CD4-positive, alpha-beta T cell treated with Interleukin-10 for 1 hour (primary cell): ENCODE measurements at places on chromosomes 5 and 9.

- DNase-seq: no peak
Measured at GRCh38 chr5:166523206-166523605, 1768.2 kb upstream of the WWC1 start.

DNA sequence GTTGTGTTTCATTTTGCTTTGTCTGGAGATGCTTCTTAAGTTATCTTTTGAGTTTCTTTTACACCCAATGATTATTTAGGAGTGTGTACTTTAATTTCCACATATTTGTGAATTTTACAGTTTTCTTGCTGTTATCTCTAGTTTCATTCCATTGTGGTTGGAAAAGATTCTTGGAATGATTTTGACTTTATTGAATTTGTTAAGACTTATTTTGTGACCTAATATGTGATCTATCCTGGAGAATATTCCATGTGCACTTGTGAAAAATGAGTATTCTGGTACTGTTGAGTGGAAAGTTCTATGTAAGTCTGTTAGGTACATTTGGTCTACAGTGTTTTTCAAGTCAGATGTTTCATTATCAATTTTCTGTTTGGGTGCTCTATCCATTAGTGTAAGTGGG lies 24.4 kb upstream of the GRAMD2B start:
- no peak for DNase-seq

DNA sequence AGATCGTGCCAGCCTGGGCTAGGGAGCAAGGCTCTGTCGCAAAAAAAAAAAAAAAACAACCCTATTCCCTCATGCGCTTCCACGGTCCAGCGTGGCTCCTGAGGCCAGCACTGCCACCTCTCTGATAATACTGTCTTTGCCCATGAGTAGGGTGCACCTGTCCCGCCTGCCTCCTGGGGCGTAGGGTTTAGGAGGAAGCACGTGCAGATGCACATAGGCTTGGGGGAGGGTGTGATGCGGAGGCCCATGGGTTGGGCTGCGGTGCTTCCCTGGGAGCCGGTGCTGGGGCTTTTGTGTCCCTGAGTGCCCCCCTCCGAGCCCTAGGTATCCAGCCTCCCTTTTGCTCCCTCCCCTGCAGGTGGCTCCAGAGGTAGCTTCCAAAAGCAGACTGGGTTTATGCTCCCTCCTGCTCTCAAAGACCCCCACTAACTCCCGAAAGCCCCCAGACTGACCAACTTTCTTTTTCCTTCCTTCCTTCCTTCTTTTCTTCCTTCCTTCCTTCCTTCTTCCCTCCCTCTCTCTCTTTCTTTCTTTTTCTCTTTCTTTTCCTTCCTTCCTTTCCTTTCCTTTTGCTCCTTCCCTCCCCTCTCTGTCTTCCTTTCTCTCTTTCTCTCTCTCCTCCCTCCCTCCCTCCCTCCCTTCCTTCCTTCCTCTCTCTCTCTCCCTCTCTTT lies 12.8 kb downstream of the FGFR4 start:
- DNase-seq: no peak

DNA sequence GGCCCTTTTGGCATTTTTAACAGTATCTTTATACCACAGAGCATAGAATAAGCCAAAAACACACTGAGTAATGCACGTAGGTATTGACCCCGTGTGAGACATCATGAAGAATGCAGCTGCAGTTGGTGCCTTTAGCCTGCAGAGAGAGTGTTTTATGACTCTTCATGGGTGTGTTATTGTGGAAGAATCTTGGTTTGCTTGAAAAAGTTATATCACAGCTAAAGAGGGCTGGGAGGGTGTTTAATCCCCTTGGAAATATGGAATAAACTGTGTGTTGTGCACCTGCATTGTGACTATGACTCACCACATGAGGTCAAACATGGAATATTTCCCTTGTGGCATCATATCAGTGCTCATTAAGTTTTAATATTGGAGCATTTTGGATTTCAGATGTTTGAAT lies 458.7 kb downstream of the CDH9 start:
- DNase-seq: no peak

GRCh38 chr9:134670851-134671281 lies 29.3 kb downstream of the COL5A1 start:
- DNase-seq: no peak

- DNase-seq: no peak
Measured at GRCh38 chr5:180103487-180104167, 32.1 kb upstream of the RNF130 start.

- no peak for DNase-seq
Measured at GRCh38 chr5:14463629-14464028, 118.0 kb upstream of the OTULINL start.

DNA sequence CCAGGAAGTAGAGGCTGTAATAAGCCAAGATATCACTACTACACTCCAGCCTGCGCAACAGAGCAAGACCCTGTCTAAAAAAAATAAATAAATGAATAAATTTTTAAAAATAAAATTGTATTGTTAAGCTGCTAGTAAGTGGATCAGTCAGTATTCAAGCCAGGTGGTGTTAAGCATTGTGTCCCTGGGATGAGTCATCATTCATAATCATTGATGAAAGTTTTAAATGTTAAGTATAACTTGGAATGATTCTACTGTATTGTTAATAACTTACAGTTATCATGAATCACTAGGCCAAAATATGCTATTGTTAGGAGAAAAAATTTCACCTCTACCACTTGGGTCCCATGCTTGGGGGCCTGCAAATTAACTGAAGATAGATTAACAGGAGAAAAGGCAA lies 38.2 kb downstream of the MED10 start:
- DNase-seq: no peak

- no peak for DNase-seq
Measured at GRCh38 chr9:137146527-137146918, 7.6 kb downstream of the GRIN1 start.

DNA sequence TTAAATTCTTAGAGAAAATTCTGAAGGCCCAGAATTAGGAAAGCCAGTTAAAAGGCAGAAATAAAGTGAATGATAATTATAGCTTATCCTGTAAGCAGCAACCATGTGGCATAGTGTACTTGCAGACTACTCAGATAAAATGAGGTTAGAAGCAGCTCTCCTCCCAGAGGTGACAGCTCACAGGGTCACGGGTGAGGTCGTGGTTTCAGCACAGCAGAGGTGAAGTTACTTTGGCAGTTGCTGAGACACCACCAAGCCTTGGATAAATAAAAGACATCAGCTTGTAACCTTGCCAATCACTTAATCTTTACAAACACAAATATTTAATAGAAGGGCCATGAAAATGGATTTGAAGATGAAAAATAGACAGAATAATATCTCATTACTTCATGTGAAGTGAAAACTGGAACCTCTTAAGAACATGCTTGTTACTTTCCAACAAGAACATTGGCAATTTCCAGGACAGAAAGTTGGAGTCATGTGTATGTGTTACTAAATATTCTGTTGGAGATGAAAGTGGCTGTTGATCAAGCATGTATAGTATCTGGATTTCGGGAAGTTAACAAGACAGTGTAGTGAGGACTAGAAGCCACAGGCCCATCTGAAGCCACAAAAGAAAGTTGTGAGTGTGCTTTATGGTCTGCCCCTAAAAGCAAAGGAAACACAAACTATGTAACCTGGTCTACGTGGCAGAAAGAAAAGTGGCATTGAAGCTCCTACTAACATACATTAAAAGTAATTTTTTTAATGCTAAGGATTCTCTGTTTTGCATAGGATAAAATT lies 134.4 kb downstream of the ERCC6L2 start:
- peak; percentile 80 for DNase-seq

DNA sequence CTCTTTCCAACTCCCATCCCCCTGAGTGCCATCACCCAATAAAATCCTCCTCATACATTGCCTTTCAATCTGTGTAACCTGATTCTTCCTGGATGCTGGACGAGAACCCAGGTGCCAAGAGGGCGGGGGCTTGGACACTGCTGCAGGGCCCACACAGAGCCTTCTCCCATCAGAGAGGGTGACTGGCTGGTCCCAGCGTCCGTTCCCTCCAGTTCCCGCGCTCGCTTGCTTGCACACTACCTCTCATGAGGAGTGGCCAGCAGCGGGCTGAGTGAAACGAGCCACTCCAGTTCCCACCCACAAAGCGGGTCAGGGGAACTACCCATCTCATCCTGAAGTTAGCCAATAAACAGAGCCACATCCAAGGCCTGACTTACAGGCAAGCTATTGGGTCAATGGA lies 602.6 kb upstream of the ADAMTS16 start:
- no peak for DNase-seq

DNA sequence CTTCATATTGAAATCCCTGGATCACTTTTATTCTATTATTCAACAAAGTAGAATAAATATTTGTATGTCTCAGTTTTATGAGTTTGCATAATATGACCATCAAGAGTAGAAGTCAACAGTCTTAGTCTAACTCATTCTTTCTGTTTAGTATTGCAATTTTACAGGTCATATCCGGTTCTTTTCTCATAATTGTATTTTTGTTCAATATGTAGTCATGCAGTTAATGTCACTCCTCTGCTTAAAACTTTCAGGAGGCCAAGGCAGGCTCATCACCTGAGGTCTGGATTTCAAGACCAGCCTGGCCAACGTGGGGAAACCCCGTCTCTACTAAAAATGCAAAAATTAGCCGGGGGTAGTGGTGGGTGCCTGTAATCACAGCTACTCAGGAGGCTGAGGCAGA lies 148.4 kb upstream of the TRPM3 start:
- no peak for DNase-seq

DNA sequence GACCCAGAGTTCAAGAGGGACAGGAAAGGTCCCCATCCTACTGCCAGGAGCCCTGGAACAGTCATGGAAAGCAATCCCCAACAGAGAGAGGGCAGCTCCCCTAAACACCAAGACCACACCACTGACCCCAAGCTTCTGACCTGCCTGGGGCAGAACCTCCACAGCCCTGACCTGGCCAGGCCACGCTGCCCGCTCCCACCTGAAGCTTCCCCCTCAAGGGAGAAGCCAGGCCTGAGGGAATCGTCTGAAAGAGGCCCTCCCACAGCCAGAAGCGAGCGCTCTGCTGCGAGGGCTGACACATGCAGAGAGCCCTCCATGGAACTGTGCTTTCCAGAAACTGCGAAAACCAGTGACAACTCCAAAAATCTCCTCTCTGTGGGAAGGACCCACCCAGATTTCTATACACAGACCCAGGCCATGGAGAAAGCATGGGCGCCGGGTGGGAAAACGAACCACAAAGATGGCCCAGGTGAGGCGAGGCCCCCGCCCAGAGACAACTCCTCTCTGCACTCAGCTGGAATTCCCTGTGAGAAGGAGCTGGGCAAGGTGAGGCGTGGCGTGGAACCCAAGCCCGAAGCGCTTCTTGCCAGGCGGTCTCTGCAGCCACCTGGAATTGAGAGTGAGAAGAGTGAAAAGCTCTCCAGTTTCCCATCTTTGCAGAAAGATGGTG lies 31.6 kb downstream of the CD180 start:
- DNase-seq: no peak

GRCh38 chr5:72141440-72142355 lies 34.4 kb downstream of the MAP1B start:
- DNase-seq: no peak

GRCh38 chr9:136119883-136120393 lies 1.3 kb upstream of the TMEM250 start:
- no peak for DNase-seq

GRCh38 chr5:153863951-153864350 lies 174.8 kb downstream of the FAM114A2 start:
- no peak for DNase-seq

GRCh38 chr5:79517601-79518000 lies 3.7 kb upstream of the HOMER1 start:
- DNase-seq: no peak

DNA sequence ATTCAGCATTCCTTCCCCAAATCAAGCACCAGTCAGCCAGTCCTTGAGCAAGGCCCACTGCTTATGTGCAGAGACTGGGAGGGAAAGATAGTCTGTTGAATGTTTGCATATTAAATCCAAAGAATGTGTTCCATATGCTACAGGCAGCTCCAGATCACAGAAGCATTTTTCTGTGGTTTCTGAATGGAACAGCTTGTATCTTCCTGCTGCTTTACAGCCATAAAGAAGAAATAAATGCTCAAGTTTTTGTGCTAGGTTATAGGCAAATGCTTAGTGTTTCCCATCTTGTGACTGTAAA lies 310.3 kb downstream of the TRIM36 start:
- no peak for DNase-seq

DNA sequence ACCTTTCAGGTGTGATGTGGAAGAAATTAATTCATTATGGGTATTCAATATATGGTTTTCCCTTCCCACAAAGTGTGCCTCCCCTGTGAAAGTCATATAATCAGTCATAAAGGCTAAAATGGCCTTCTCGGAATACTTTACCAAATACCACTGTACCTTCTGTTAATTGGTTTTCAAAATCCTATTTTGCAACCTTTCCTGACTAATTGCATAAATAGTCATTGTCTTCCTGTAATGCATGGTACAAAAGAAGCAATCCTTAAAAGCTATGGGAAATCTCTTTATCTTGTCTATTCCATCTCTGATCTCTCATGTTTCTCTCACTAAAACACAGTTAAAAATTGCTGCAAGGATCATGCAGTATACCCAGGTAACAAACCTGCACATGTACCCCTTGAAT lies 44.3 kb upstream of the UGCG start:
- no peak for DNase-seq

- no peak for DNase-seq
Measured at GRCh38 chr5:150590979-150591695, 49.3 kb upstream of the SYNPO start.
